ENCODE measurements at places on chromosomes 5 and 9.

DNA sequence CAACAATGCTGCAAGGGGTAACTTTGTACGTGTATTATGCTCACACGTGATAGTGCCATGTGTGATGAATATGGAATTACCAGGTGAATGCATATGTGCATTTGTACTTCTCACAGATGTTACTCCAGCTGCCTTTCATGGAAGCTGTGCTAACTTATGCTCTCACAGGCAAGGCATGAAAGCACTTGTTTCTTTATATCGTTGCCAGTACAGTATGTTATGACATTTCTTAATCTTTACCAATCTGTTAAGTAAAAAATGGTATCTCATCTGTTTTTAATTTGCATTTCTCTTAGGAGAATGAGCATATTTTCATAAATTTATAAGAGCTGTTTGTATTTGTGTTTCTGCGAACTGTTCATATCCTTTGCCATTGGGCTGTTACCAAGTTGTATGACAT, 311.8 kb upstream of the DMRT1 start:
- DNase-seq = no peak

- DNase-seq = no peak
These were observed 116.5 kb upstream of the MSX2 start for GRCh38 chr5:174607916-174608315.

GRCh38 chr5:94754824-94755223, 136.4 kb downstream of the SLF1 start:
- DNase-seq = no peak

DNA sequence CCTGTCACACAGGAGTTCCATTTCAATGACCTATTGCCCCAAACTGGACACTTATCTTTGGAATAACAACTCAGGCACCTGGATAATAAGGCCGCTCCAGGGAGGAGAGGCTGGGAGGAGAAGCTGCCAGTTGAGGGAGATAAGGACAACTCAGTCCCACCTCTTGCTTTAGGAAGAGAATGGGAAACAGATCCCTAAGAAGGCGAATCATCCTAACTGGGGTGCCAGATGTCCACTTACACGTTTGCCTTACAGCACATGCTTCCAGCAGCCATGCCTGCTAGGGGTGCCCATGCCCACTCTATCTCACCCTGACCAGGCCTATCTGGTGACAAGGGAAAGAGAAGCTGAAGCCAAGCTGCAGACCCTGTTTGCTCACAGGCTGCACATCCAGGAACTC, 6.5 kb downstream of the HK3 start:
- no peak for DNase-seq

DNA sequence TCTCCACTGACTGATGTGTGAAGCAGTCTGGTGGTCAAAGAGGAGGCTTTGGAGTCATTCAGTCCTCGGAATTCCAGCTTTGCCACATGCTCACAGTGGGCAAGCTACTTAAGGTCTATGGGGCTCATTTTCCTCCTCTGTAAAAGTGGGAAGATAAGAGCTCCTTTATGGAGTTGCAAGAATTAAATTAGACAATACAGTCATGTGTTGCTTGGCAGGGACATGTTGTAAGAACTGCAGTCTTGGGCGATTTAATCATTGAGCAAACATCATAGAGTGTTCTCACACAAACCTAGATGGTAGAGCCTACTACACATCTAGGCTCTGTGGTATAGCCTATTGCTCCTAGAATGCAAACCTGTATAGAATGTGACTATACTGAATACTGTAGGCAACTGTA, 253.9 kb downstream of the SH3GL2 start:
- no peak for DNase-seq

DNA sequence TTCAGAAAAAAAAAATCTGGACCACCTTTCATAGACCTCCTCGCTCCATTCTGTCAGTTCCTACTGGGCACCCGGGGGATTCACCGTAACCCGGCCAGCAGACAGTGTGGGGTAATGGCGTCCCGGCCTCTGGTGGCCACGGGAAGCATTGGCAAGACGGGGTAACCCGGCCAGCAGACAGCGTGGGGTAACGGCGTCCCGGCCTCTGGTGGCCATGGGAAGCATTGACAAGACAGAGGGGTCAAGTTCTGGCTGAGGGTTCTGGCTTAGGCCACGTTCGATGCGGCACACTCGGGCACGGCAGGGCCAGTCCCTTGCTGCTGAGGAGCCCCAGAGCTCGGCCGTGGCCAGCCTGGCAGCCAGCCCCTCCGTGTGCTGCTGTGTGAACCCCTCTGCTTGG, 116.2 kb upstream of the RAPGEF1 start:
- DNase-seq = no peak

- DNase-seq = no peak
These were observed 14.9 kb upstream of the DELE1 start for GRCh38 chr5:141908796-141909195.

GRCh38 chr9:134344068-134344799, 18.0 kb downstream of the RXRA start:
- DNase-seq = no peak

GRCh38 chr9:72856972-72857623, 95.8 kb downstream of the ALDH1A1 start:
- no peak for DNase-seq

DNA sequence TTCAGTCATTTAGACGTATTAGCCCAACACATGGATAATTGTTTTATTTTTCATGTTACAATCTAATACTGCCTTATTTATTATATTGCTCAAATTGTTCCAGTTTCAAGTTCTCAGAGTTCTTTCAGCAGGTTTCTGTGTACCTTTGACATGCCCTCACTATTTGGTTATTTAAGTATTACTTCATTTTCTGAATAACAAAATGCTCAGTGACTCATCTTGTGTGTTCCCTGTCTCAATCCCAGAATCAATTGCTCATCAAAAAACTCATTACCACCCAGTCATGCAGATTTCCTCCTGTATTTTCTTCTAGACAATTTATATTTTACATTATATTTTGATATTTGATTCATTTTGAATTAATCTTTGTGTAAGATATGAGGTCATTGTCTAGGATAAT, 562.6 kb downstream of the ANXA1 start:
- no peak for DNase-seq

DNA sequence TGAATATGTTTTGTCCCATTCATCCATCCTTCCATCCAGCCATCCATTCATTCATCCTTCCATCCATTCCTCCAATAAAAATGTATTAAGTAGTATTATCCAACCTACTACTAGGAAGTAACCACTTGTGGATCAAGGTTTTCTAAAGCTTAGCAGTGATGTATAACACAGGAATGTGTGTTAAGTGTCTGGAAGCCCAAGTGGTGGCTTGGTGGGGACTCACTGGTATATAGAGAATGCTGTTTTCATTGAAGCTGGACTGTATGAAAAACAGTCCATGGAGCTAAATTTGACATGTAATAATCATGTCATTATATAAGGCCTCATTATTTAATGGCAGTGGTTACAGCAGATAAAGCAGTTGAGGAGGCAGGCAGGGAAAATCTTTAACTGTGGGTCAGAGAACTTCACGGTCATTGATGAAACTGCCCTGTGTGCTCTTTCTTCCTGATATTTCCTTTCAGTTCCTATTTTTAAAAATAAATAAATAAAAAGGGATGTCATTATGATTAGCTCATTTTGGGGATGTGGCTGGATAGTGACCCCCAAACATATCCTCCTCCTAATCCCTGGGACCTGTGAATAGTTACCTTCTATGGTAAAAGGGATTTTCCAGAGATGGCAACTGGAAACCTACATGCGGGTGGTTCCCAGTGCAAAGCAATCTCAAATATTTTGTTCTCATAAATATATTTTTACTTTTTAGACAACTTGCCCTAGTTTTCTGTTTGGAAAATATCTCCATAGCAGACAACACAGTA, 82.3 kb downstream of the DAPK1 start:
- DNase-seq = no peak

DNA sequence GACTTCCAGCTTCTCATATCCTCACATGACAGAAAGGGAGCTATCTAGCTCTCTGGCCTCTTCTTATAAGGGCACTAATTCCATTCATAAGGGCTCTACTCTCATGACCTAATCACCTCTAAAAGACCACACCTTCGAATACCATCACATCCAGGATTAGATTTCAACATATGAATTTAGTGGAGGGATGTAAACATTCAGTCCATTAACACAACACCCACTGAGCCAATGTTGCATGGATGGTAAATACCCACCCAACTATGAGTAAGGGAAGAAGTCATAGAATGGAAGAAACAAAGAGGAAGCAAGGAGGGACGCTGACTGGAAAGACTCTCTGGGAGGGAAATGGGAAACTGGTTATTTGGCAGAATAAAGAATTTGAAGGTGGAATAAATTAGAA, 112.6 kb upstream of the CCDC112 start:
- no peak for DNase-seq

- DNase-seq = no peak
These were observed 167.2 kb downstream of the PBX3 start for GRCh38 chr9:125914411-125914810.

DNA sequence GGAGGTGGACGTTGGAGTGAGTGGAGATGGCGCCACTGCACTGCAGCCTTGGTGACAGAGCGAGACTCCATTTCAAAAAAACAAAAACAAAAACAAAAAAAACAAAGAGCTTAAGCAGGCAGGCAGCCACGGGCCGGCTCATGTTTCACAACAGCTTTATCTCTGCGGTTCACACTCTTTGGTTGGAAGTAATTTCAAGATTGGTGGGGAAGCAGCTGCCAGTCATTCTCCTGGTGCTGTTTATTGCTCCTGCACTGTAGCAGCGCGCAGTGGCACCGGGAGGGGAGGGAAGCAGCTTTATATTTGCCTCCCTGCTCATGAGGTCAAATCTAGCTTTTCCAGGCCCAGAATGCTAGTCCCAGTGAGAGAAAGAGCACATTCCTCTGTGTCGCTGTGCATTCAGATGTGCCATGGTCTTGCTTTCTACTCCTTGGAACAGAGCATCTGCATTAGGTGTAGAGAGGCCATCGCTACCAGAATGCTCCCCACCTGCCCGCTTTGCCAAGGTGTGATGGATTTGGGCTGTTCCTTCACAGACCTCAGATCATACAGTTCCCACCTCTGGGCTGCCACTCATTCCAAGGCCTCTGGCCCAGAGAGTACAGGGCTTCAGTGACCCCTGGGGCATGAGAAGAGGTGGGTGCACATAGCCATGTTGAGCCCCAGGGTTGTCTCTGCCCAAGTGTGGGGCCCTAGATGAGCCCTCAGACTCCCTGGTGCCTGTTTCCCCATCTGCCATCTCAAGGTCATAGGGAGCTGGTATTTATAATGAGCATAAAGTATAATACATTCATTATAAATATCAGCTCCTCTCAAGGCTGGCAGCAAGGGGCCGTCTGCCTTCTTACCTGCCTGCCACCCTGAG, 270.4 kb downstream of the MED10 start:
- DNase-seq = no peak

DNA sequence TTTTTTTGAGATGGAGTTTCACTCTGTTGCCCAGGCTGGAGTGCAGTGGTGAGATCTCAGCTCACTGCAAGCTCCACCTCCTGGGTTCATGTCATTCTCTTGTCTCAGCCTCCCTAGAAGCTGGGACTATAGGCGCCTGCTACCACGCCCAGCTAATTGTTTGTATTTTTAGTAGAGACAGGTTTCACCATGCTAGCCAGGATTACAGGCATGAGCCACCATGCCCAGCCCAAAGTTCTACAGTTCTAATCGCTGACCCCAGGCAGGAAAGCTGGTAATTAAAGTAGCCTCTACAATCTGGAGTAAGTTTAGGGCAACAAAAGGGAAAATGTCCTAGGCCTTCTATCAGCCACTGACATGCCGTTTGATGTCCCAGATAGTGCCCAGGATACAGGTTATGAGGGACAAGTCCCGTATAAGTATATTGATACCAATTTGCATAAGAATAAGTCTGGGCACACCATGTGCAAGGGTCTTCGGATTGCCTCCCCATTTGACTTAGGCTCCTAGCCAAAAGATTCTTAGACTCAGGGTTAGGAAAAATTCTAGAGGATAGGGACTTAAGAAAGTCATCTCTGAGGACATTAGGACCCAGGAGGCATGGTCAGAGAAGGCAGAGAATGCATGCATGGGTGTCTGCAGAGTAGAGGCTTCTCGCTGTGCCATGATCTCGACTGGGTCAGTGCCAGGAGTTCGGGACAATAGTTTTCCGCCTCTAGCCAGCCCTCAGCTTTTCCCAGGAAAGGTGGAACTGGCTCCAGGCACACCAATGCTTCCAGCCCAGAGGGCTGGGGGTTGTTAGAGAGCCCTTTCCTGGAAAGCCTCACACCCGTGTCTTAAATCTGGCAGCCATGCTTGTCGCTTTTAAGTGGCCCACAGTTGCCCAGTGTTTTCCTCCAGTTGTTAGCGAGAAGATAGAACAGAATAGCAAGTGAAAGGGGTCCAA, 1111.1 kb downstream of the TAF11L14 start:
- DNase-seq = peak; percentile 73

DNA sequence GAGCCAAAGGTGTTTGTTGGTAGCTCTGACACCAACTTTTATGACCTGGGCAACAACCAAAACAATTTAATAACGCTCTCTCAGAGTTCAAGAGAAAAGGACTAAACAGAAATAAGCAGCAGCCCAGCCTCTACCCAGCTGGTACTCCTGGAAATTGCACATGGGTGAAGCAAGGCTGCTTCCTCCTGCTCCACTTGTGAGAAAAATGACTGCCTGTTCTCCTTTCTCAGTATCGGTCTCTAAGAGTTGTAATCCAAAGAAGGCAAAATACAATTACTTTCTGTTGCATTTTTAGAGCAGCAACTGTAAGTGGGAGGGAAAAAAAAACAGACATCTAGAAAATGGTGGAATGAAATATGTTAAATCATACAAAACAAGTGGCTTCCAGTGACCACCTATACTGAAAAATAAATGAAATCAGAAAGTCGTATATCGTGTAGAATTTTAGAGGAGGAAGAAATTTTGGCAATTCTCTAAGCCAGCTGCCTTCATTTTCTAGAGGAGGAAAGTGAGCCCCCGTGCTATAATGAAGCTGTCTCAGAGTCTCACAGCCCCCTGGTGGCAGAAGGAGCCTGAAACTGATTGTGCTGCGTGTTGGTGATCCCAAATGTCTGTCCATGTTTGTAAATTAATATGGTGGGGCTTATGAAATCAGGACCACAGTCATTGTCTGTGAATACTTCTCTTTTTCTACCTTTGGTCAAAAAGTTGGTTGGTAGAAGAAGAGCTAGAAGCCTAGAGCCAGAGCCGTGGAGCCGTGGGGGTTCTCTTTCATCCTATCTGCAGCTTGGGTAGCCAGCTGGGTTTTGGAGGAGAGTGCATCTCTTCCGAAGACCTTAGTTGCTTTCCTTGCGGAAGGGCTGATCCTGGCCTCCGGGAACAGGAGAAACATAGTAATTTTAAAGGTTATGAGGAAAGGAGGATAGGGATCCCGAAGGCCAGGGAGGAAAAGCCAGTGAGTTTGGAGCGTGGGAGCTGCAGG, 139.9 kb downstream of the PIP5K1B start:
- DNase-seq = no peak

GRCh38 chr5:2131196-2131595, 248.5 kb upstream of the IRX4 start:
- DNase-seq = no peak

DNA sequence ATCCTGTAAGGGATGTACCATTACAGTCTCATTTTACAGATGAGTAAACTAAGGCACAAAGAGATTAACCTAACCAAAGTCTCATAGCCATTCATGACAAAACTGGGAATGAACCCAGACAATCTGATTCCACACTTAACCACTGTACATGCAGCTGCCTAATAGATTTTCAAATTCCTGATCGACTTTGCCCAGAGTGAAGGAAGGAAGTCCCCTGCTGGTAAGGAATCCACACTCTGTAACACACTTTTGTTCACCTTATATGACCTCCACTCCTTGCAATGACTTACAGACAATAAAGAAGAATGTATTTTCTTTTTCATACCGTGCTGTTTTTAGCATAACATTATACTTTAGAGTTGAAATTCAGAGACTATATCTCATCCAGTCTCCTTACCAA, 31.3 kb upstream of the PLPP6 start:
- DNase-seq = no peak

All from NCI-H187 (cell line).